ENCODE measurements at places on chromosomes 4 and X.

DNA sequence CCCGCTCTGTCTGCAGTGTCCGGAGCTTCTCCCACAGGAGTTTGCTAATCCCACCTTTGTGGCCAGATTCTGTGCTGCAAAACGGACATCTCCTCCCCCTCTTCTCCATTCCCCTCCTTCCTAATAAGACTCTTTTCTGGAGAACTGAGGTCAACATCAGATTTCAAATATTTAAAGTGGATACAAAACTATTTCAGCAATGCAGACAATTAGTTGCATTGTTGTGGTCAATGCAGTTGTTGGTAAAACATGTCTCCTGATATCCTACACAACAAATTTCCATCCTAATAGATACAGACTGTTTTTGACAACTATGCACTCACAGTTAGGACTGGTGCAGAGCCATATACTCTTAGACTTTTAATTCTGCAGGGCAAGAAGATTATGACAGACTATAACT lies 5.1 kb upstream of the MCUB start:
- no peak for DNase-seq

DNA sequence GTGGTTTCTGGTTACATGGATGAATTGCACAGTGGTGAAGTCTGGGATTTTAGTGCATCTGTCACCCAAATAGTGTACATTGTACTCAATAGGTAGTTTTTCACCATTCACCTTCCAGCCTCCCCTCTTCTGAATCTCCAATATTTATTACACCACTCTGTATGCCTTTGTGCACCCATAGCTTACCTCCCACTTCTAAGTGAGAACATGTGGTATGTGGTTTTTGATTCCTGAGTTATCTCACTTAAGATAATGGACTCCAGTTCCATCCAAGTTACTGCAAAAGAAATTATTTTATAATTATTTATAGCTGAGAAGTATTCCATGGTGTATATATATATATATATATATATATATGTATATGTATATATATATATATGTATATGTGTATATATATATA lies 155.8 kb downstream of the HHIP start:
- DNase-seq, result peak; percentile 49

- DNase-seq, result no peak
Observed at GRCh38 chr4:132502096-132502552, 647.0 kb upstream of the PCDH10 start.

DNA sequence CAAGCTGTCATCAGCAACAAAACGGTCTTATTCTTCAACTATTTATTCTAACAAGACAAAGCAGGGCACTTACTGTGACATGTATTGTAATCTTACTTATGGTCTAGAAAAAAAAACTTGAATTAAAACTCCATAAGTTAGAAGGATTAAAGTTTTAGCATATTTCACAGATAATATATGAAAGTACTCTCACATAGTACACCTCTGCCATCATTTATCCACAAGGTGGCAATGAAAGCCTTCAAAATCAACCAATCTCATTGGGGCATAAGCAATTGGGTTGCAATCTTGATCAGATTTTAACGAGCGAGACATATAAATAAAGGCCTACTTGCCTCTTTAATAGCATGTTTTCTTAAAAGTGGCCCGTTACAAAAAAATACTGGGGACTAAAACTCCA lies 1382.9 kb downstream of the FAM133A start:
- DNase-seq, result no peak

GRCh38 chrX:153624196-153625091 lies 22.6 kb upstream of the DUSP9 start:
- no peak for DNase-seq

DNA sequence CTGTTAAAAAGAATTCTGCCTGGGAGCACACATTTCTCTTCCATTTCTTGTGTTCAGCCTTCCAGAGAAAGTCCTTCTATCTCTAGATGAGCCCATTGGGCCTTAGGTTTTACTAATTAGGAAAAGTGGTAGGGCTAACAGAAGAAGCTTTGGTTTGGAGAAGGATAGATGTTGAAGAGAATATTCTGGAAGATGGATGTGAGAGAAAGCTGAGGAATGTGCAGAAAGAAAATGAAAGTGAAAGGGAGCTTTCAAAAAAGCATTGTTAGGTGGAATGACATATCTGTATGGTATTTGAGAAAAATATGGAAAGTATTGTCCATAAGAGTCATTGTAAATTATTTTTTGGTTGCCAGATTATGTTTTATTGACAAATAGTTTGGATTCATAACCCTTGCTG lies 474.8 kb upstream of the SLIT2 start:
- DNase-seq, result no peak

- DNase-seq, result no peak
Observed at GRCh38 chrX:24862343-24862742, 153.4 kb downstream of the ARX start.

DNA sequence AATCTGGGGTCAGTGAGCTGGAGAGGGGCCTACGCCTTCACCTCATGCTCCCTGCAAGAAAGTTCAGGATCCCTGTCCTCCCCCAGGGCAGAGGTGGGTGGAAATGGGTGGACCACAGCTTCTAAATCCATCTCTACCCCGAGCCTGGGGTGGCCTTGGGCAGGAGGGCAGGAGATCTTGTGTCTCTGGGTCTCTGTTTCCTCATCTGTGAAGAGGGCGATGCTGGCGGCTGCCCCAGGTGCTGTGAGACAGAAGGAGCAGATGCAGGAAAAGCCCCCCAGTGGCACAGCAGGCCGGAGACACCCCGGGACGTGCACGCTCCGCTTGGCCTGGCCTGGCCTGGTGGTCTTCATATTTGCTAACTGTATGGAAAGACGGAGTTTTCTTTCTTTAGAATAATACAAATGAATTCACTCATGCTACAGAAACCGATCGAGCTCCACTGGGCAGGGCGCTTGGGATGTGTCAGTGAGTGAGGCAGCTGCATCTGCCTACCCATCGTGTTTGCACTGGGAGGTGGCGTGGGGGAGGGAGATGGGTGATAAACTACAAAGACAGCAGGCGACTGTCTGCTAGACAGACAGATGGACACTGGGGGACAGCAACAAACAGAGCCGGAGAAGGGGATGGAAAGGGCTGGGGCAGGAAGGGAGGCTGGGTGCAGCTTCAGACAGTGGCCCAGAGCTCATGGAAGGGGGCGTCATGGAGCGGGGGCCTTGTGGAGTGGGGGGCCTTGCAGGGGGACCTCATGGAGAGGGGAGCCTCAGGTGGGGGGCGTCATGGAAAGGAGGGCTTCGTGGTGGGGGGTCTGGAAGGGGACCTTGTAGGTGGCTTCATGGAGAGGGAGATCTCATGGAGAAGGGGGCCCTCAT lies 136.2 kb downstream of the CPZ start:
- no peak for DNase-seq

- no peak for DNase-seq
Observed at GRCh38 chr4:186554539-186554913, 841 bp downstream of the MTNR1A start.

GRCh38 chrX:139750390-139750789 lies 42.4 kb upstream of the MCF2 start:
- DNase-seq, result no peak

- no peak for DNase-seq
Observed at GRCh38 chr4:186146458-186146857, 42.0 kb downstream of the FAM149A start.

GRCh38 chr4:5678977-5679376 lies 29.4 kb downstream of the EVC2 start:
- no peak for DNase-seq

GRCh38 chr4:8152090-8152864 lies 6.3 kb downstream of the ABLIM2 start:
- DNase-seq, result no peak

DNA sequence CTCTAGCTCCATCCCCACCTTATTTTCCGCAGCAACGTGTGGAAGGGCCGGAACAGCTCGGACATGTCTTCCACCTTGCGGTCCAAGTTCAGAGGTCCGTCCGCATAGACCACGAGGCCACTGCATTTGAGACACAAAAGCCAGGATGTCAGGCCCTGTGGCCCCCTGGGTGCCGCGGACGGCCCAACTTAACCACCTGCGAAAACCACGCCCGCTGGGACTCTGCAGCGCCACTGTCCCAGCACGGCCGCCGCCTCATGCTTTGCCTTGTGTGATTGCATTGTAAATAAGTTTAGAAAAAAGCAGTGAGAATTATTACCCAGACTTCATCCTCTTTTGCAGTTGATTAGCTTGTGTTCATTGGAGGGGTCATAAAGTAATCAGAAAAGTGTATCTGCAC lies 58.2 kb upstream of the MXD4 start:
- no peak for DNase-seq

DNA sequence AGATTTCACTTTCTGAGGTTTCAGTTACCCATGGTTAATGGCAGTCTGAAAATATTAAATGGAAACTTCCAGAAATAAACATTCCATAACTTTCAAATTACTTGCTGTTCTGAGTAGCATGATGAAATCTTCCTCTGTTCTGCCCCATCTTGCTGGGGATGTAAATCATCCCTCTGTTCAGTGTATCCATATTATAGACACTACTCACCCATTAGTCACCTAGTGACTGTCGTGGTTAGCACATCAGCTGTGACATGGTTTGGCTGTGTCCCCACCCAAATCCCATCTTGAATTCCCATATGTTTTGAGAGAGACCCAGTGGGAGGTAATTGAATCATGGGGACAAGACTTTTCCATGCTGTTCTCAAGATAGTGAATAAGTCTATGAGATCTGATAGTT lies 125.5 kb upstream of the GIMD1 start:
- no peak for DNase-seq

DNA sequence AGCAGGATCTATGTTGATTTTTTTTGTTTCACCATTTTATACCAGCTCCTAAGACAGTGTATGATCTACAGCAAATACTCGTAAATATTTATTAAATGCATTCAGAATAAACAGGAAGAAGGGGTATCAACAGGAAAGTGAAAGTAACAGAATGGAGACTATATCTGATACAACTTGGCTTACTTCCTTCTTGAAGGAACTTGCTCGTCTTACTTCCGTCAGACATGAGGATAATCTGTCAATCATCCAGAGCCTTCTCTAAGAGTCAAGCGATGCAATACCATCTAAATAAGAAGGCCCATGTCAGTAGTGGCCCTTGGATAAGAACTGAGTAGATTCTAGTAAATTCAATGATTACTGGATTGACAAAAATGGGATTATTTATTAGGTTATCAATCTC lies 84.2 kb downstream of the CAMK2D start:
- DNase-seq, result no peak

DNA sequence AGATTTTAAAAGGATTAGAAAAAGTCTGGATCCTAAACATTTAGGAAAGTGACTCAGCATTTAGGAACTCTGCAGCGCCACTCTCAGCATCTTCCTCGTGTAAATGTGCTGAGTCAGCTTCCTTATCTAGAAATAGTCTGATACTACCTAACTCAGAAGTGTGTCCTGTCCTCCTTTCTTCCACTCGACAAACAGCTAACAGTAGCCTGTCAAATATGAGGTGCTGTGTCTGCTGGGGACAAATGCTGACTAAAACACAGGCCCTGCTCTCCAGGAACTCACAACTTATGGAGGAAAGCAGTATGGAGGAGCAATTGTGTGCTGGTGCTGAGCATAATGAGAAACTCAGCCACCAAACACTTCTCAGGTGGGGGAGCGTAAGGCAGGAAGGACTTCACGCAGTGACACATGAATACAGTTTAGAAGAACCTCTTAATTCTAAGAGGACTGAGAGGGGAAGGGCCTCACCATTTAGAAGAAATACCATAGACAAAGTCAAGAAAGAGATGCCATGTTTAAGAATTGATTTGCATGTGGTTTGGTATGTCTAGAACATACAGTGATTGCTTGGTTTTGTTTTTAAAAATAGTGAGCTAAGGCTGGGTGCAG lies 125.3 kb downstream of the SOWAHB start:
- peak; percentile 70 for DNase-seq

GRCh38 chr4:26024079-26024478 lies 110.1 kb downstream of the SMIM20 start:
- DNase-seq, result no peak

DNA sequence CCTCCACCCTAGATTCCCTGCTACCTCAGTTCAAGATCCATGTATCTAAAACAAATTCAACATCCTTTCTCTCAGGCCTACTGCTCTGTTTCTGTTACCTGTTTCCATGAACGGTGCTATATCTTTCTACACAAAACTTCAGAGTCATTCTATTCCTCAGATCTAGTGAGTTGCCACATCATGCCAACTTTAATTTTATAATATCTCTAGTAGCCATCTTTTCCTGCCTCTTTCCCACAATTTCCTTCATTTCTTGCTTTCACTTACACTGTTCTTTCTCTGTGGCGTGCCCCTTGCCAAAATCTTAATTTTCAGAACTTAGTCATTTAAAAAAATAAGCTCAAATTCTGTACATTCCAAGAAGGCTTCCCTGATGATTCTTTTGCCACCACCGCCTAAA lies 15.2 kb downstream of the GUCY1A1 start:
- no peak for DNase-seq

GRCh38 chr4:86043755-86044592 lies 315.9 kb downstream of the MAPK10 start:
- peak; percentile 24 for DNase-seq

DNA sequence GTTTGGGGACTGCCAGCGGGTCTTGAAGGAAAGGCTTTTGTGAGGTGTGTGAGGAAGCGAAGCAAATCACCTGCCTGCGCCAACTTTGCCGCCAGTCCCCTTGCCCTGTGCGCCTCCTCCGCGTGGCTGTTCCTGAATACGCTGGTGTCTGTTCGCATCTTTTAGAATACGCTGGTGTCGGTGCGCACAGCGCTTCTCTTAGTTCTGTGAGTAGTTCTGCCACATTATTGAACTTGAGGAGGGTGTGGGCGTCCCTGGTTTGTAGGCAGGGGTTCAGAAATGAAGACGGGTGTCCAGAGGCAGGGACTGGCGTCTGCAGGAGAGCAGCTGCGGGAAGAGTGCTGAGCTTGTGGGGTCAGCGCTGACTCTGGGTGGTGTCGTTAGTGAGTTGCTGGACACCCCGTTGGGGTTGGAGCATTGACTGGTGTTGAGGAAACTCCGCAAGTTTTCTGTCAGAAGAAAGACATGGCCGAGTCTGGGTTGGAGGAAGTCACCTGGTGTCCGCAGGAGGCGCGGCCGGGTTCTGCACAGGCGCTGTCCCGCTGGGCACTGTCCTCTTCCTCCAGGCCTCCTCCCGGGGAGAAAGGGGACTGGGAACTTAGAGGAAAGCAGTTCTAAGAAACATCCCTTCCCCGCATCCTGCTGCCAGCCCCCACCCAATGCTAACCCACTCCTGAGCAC lies 930 bp downstream of the ZNF718 start:
- peak; percentile 53 for DNase-seq
